Stimulated activated CD4-positive, alpha-beta T cell treated with anti-CD3 and anti-CD28 coated beads, TNF-alpha, amount 100 ng/mL, for 4 hours (primary cell): ENCODE measurements at places on chromosomes 3 and 15.

- DNase-seq = peak; percentile 20
Observed at GRCh38 chr3:101574388-101575112, 570 bp downstream of the PCNP start.

GRCh38 chr15:62380011-62380410 is 214.9 kb upstream of the C2CD4B start:
- DNase-seq = no peak

DNA sequence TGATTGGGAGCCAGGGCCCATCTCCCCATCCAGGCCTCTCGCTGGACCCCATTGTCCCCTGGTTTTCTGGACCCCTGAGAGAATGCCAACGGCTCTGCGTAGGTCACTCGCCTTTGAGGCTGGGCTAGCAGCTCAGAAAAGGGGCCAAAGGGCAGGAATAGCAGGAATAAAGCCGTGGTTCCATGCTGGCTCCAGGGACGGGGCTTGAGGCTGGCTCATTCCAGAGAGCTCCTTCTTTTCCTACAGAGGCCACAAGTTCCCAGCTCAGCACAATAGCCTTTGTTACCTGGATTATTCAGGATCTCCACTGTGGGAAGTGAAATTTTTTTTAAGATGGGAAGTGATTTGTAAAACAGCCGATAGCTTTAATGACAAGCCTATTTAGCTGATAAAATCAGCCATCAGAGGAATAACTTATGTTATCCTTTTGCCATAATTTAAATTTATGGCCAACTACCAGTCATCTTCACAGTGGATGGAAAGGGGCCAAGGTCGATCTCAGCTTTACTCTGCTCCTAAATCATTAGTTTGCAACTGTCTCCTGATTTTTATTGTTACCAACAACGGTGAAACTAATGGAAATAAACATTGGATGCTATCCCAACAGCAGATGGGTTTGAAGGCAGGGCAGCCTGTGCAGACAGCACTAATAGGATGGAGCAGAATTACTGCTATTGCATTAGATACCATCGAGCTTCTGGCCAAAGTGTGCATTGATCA is 124.3 kb downstream of the TMEM266 start:
- no peak for DNase-seq

DNA sequence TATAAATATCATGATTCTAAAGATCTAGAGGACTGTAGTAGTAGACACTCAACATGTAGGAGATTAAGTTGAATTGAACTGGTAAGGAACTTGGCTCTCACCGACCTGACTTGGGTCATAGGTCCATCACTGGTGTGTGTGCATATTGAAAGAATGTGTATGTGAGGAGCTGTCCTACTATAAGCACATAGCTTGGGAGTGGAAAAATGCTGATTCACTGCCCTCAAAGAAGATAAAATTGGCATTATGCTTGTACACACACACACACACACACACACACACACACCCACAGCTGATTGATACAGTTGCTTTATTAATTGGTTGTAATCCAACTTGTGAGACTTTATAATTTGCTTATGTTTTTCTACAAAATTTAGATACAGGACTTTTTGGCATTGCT is 411.0 kb upstream of the NR2F2 start:
- DNase-seq = no peak

DNA sequence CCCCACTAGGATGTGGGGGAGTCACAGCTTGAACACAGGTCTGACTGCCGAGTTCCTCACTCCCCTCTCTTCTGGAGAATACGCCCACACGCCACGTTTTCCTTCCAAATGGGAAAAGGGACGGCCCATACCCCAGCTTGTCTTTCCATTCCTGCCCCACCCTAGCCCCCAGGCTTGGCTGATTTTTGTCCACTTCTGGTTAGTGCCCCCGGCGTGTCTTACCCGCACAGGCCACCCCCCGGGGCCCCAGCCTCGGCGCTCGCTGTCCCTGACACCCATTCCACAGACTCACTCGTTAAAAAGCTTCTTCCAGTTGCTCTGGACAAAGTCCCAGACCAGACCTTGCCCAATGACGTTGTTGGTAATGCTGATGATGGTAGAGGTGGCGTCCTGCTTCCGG is 14.5 kb downstream of the MESP2 start:
- DNase-seq = no peak
